PC-3 (cell line): ENCODE measurements at places on chromosomes 6 and 20.

DNA sequence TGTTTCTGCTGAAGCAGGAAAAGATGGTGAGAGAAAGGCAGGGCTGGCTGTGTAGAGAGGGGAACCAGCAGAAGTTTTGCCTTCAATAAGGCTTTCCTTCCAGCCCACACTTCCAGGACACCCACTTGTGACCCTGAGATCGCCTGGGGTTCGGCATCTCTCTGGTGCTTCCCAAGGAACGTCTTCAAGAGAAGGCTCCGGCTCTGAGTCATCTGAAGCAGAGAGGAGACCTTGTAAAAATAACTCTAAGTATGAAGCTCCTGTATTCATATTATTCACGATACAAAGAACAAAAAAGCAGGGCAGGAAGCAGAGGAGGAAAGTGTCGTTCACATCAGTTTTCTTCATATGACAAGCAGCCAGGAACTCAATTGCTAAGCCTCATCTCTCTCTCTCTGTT lies 95.4 kb upstream of the MRPS10 start:
- H3K36me3 ChIP-seq: 0 out of 2 replicates have a peak, but pooled peaks cover 3% of the 10 kb centered on the region
- H3K4me3 ChIP-seq: no peak overlapping the region
- H3K27me3 ChIP-seq: no peaks in the 10 kb centered on the region
- peaks cover 57% of the 10 kb centered on the region for H3K4me1 ChIP-seq
- peak; percentile 38 for DNase-seq

GRCh38 chr6:24554474-24554873 lies 59.7 kb downstream of the ALDH5A1 start:
- no peaks in the 10 kb centered on the region for H3K36me3 ChIP-seq
- H3K27ac ChIP-seq: no peak overlapping the region
- no peaks in the 10 kb centered on the region for H3K27me3 ChIP-seq

DNA sequence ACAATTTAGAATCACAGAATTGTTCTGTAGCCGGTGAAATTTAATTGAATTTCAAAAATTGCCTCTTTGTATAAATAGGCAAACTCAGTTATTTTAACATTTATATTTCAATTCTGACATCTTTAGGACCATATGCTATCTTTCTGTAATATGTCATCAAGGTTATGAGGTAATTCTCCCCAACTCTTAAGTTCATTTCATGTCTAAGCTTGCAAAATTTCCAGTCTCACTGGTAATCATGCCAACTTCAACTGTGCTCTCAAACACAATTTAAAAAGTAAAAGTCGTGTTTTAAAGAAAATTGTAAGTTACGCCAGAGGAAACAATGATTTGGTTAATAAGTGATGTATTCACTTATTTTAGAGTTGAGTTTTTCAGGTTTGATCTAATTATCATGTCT lies 1.4 kb downstream of the NCOA7 start:
- no peaks in the 10 kb centered on the region for H3K27me3 ChIP-seq
- DNase-seq: no peak
- H3K36me3 ChIP-seq: no peaks in the 10 kb centered on the region
- peaks cover 48% of the 10 kb centered on the region for H3K4me1 ChIP-seq
- no peak overlapping the region for H3K27ac ChIP-seq
- peak overlapping the region; percentile 91; the same call in 1 of the 2 replicates for H3K4me3 ChIP-seq

- H3K27me3 ChIP-seq: no peaks in the 10 kb centered on the region
- H3K4me3 ChIP-seq: no peak overlapping the region
- H3K36me3 ChIP-seq: no peaks in the 10 kb centered on the region
- no peaks in the 10 kb centered on the region for H3K4me1 ChIP-seq
- no peak overlapping the region for H3K27ac ChIP-seq
Measured at GRCh38 chr6:66199171-66199570, 492.1 kb upstream of the EYS start.

DNA sequence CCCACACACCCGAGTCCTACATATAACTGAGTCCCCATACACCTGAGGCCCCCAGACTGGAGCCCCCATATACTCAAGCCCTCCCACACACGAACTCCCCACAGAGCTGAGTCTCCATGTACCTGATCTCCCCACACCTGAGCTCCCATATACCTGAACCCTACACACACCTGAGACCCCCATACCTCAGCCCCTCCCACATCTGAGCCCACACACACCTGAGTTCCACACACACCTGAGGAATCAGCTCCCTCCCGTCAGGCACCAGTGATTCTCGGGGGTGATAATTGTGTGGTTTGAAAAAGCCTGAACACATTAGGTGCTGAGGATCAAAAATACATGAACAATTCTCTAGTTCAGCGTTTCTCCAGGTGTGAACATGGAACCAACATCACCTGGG lies 15.4 kb downstream of the PFDN4 start:
- no peak overlapping the region for H3K4me3 ChIP-seq
- no peak for DNase-seq
- no peaks in the 10 kb centered on the region; the same call in 1 of the 2 replicates for H3K36me3 ChIP-seq
- H3K27ac ChIP-seq: no peak overlapping the region

DNA sequence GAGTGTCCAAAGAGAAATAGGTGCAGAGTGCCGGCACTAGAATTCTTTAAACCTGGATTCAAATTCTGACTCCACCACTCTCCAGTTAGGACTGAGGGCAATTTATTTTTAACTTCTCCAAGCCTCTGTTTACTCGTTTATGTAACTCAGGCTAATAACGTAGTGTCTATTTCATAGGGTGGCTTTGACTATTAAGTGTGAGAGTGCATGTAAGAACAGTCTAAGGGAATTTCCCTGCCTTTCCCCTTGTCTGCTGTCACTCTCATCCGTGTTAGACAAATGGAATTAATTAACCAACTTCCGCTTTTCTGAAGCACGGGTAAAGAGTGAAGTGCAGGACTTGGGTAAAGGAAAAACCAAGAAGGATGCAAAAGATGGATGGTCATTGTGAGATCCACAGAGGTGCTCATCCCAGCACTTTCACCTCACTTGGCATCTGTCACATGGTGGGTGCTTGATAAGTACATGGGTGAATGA lies 4.1 kb upstream of the ZKSCAN8 start:
- H3K27me3 ChIP-seq: no peaks in the 10 kb centered on the region
- peak overlapping the region; percentile 52; the same call in 1 of the 2 replicates for H3K27ac ChIP-seq
- peaks cover 14% of the 10 kb centered on the region for H3K4me1 ChIP-seq
- no peaks in the 10 kb centered on the region for H3K36me3 ChIP-seq
- peak overlapping the region; percentile 91 for H3K4me3 ChIP-seq

DNA sequence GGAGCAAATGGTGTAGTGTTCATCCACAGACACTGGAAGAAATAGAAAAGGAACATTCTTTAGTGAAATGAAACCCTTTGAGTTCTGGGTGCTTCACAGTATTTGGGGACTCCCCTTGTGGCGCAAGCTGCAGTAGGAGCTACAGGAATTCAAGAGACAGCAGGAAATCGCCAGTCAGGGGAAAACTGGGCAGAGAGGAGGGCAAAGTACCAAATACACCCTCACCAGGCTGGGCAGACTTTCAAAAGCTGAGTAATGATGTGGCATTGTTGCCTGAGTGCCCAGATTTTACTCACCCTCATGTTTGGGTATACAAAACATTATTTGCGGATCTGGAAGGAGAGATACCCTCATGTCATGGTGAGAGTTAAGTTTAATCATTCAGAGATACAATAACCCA lies 97.9 kb downstream of the SOD2 start:
- H3K27ac ChIP-seq: peak overlapping the region; percentile 99
- peaks cover 23% of the 10 kb centered on the region for H3K4me1 ChIP-seq
- peak; percentile 84 for DNase-seq
- H3K27me3 ChIP-seq: no peaks in the 10 kb centered on the region
- H3K4me3 ChIP-seq: peak overlapping the region; percentile 56

DNA sequence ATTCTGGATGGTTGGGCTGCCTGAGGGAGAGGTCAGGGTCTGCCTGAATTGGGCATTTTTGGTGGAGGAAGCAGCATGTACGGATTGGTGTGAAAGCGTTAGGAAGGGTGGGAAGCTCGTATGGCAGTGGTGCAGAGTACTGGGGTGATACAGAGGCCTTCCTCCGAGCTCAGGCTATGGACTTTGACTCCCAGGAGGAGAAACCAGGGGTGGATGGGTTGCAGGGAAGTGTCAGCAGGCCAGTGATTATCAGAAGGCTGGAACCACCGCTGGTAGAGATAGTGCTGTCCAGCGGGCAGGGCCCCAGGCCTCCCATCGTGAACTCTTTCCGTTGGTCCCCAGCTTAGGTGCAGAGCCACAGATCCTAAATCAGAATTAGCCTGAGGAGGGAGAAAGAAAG lies 5.3 kb downstream of the WFDC5 start:
- H3K4me1 ChIP-seq: peaks cover 7% of the 10 kb centered on the region
- no peaks in the 10 kb centered on the region for H3K36me3 ChIP-seq
- DNase-seq: no peak
- no peaks in the 10 kb centered on the region for H3K27me3 ChIP-seq

GRCh38 chr6:19851241-19852089 lies 14.3 kb downstream of the ID4 start:
- H3K27me3 ChIP-seq: no peaks in the 10 kb centered on the region
- peaks cover 11% of the 10 kb centered on the region for H3K4me1 ChIP-seq
- no peaks in the 10 kb centered on the region for H3K36me3 ChIP-seq
- DNase-seq: peak; percentile 90
- peak overlapping the region; percentile 65 for H3K27ac ChIP-seq

DNA sequence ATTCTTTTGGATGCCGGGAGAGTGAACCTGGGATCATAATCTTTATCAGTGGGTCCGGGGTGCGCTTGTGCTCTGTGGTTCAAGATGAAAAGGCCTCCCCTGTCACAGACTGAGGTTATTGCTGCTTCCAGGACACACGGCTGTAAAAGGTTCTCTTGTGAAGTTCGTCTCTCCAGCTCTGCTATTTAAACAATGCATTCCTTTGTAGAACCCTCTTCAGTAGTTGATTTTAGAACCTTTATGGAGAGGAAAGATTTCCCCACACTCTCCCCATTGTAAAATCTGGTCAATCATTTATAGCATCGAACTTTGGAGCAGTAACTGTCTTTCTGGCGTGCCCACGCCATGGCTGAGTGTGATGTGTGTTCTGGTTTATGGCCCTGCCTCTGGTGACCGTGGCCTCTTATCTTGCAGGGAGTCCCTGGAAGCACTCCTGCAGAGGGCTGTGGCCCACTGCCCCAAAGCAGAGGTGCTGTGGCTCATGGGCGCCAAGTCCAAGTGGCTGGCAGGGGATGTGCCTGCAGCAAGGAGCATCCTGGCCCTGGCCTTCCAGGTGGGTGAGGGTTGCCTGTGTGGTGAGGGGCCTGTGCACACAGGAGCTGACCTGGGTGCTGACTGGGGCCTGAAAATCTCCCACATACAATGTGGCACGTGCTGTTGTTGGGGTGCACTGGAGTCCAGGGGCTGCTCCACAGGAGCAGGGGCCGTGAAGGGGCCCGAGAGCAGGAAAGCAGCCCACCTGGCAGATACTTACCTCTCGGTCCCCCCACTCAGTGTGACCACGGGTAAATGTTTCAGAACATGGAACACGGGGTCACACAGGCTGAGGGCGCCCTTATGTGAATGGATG lies 11.6 kb upstream of the C20orf204 start:
- no peaks in the 10 kb centered on the region for H3K27me3 ChIP-seq
- no peak for DNase-seq
- no peak overlapping the region for H3K4me3 ChIP-seq

GRCh38 chr6:75450903-75451302 lies 42.7 kb downstream of the FILIP1 start:
- no peaks in the 10 kb centered on the region for H3K36me3 ChIP-seq
- no peaks in the 10 kb centered on the region for H3K27me3 ChIP-seq
- H3K4me1 ChIP-seq: peaks cover 3% of the 10 kb centered on the region; the same call in 1 of the 2 replicates
- no peak overlapping the region for H3K27ac ChIP-seq
- no peak overlapping the region for H3K4me3 ChIP-seq

- no peak overlapping the region for H3K4me3 ChIP-seq
- H3K27ac ChIP-seq: no peak overlapping the region
- H3K27me3 ChIP-seq: no peaks in the 10 kb centered on the region
- DNase-seq: peak; percentile 84
- H3K4me1 ChIP-seq: peaks cover 10% of the 10 kb centered on the region
Measured at GRCh38 chr20:11331096-11331495, 586.6 kb upstream of the BTBD3 start.

- no peak for DNase-seq
- H3K27me3 ChIP-seq: no peaks in the 10 kb centered on the region
- no peak overlapping the region for H3K27ac ChIP-seq
- no peaks in the 10 kb centered on the region for H3K36me3 ChIP-seq
- no peaks in the 10 kb centered on the region for H3K4me1 ChIP-seq
Measured at GRCh38 chr6:63816401-63816981, 180.9 kb downstream of the PHF3 start.

DNA sequence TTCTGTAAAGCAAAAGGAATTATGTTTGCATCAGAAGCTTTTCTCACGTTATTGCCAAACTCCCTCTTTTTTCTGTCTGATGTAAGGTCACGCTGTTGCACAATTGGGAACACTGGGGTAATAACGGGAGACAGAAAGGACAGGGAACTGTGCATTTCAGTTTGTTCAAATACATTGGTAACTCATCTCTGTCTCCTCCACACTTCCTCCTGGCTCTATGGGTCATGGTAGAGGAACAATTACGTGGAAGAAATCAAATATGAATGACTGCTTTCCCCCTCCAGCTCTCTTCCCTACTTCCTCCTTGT lies 132.2 kb upstream of the TNFAIP3 start:
- no peak overlapping the region for H3K27ac ChIP-seq
- H3K27me3 ChIP-seq: no peaks in the 10 kb centered on the region
- no peaks in the 10 kb centered on the region for H3K36me3 ChIP-seq
- H3K4me3 ChIP-seq: no peak overlapping the region
- no peak for DNase-seq

DNA sequence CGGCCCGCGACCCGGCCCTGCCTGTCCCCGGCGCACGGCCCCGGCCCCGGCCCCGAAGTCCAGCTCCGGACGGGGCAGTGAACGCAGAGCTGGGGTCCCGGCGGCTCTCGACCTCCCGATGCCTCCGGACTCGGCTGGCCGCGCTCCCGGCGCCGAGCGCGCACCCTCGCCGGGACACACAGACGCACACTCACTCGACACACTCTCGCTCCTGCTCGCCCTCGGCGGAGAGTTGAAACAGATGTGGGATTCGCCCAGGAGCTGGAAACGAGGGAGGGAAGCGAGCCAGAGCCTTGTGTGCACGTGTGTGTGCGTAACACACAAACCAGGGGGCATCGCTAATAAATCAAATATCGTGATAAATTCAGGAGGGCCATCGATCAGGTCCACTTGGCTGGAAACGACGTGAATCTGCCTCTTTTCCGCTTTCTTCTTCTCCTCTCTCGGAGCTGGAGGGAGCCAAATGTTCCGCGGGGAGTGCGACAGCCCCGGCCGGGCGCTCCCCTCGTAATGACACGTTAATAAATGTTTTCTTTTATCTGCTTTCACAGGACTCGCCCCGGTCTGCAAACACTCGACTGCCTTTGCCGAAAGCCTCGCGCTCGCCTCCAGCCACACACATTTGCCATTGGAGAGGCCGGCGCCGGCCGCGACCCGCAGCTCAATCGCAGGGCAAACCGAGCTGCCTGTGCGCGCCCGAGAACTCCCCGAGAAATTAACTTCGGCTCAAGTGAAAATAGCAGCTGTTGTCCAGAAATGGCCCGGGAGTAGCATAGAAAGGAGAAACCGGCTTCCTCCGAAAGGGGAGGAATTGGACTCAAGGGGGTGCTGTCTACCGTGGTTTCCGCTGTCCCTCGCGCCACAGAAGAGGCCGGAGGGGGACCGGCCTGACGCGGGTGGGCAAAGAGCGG lies 828 bp upstream of the SULF2 start:
- no peaks in the 10 kb centered on the region for H3K27me3 ChIP-seq
- peak; percentile 90 for DNase-seq
- H3K4me1 ChIP-seq: peaks cover 66% of the 10 kb centered on the region

- H3K4me1 ChIP-seq: no peaks in the 10 kb centered on the region
- no peaks in the 10 kb centered on the region for H3K27me3 ChIP-seq
- no peak overlapping the region for H3K27ac ChIP-seq
- no peak for DNase-seq
- peaks cover 19% of the 10 kb centered on the region for H3K36me3 ChIP-seq
- H3K4me3 ChIP-seq: no peak overlapping the region
Measured at GRCh38 chr20:32404017-32404416, 45.9 kb downstream of the ASXL1 start.
